ENCODE measurements at places on chromosomes 11 and 22.
A peak's percentile ranks its signal among the peaks of the same experiment; 100 is the strongest.

- no peak for DNase-seq
Observed at GRCh38 chr11:57936050-57936418, 87.6 kb upstream of the OR9Q1 start.

DNA sequence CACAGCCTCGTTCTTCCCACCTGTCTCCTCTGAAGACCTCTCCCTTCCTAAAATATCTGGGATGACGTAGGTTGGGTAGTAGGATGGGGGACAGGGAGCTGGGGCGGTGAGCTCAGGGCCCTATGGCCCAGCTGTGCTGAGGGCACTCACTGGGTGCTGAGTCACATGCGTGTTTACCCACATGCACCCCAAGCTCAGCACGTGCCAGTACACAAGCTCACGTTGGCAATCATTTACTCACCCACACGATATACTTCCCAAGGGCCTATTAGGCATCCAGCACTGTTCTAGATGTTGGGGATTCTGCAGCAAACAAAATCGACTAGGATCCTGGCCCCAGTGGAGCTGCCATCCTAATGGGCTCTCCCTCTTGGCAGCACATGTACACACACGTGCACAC lies 28.7 kb downstream of the ARAP1 start:
- no peak for DNase-seq

- no peak for DNase-seq
Observed at GRCh38 chr11:84022201-84022600, 736.0 kb upstream of the CCDC90B start.

DNA sequence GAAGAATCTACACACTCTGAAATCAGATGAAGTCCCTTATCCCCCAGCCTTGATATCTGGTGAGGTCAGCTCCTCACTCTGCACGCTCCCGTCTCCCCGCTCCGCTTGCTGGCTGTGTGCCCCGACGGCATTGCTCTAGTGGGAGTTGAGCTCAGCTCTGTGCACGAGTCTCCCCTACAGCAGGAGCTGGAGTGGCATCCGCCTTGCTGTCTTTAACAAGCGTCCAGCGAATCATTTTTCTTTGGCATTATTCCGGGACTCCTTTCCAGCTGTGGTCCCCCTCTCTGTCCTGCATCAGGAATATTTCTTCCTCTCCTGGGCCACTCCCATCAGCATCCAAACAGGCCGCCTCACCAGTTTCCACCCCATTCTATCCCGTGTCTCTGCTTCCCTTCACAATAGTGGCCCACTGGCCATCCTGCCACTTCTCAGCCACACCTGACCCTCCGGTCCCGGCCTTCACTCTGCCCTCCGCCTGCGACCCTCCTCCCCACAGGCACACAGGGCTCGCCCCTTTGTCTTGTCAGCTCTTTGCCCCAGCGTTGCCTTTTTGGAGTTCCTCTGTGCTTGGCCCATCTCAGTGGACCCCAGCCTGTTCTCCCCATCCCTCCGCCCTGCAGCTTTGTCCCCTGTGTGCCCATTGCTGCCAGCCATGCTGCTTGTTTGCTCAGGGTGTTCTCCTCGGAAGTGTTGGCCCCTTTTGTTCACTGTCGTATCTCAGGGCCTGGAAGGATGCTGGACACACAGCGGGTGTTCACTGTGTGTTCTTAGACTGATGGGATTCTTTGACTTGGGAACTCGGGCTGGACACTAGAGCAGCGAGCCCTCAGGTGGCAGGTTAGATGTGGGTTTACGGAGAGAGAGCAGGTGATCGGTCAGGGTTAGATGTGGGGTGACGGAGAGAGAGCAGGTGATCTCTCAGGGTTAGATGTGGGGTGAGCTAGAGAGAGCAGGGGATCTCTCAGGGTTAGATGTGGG lies 441.8 kb downstream of the TBC1D22A start:
- no peak for DNase-seq

GRCh38 chr11:61532134-61533038 lies 23.8 kb downstream of the LRRC10B start:
- peak; percentile 53 for DNase-seq

- no peak for DNase-seq
Observed at GRCh38 chr22:23752750-23753149, 1.5 kb downstream of the VPREB3 start.

DNA sequence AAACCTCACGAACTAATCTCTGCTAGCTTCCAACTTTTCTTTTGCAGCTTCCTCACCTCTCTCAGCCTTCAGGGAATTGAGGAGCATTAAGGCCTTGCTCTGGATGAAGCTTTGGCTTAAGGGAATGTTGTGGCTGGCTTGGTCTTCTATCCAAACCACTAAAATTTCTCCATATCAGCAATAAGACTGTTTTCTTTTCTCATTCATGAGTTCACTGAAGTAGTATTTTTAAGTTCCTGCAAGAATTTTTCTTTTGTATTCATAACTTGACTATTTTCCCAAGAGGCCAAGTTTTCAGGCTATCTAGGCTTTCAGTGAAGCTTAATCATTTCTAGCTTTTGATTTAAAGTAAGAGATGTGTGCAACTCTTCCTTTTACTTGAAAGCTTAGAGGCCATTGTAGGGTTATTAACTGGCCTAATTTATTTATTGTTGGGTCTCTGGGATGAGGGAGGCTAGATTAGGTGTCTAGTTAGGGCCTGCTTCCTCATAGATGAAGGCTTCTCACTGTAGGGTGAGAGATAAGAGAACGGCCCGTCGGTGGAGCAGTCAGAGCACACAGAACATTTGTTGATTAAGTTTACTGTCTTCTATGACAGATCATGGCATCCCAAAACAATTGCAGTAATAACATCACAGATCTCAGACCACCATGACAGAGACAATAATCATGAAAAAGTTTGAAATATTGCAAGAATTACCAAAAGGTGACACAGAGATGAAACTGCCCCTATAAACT lies 33.2 kb downstream of the CSF2RB start:
- no peak for DNase-seq

DNA sequence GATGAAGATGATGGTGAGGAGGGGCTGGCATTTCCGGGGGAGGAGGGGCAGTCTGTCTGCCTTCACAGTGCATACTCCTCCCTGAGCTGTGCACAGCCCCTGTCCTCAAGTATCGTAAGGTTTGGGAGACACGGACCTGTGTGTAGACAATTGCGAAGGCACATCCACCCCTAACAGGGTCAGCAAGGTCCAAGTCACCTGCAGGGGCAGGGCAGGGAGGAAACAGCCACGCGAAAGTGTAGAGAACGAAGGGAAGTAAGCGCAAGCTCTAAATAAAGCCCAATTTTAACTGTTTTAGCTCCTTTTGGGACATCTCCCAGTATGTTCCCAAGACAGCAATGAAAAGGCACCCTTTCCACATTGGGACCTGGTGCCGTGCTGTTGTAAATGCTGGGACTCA lies 448.2 kb downstream of the TBC1D22A start:
- no peak for DNase-seq

DNA sequence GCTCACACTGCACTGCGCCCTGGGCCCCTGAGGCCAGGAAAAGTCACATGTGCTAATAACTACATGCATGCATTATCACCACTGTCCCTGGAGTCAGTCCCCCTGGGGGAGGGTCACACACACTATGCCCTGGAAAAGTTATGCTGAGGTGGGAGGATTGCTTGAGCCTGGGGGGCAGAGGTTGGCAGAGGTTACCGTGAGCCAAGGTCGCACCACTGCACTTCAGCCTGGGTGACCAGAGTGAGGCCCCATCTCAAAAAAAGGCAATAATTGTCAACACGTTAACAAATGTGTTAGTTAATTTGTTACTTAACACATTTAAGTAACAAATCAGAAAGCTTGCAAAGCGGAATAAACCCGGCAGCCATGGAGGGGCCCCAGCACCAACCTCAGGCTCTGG lies 13.3 kb upstream of the SEC14L6 start:
- DNase-seq = no peak

DNA sequence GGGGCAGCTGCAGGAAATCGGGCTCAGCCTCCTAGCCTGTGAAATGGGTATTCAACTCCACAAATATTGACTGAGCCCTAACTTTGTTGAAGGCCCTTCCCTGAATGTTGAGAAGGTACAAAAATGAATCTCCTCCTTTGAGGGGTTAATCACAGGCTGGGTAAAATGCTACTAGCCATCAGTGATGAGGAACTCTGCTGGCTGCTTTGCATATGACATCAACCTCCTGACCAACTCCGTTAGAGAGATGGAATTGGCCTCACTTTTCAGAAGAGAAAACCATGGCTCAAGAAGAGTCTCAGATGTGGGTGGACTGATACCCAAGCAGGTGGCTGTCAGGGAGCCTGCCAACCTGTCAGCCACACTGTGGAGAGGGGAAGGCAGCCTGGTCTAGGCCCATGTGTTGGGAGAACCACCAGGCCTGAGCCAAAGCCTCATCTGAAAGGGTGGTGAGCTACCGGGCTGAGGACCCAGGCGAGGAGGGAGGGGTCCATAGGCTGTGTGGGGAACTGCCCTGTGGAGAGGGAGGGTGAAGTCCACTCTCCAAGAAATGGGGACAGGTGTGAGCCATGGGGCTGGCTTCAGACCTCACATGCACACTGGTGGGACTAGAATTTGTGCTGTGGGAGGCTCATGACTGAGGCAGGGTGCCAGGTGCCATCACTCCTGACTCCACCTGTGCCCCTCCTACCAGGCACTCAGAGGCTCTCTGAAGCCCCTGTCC lies 11.8 kb downstream of the CDCA5 start:
- no peak for DNase-seq

- no peak for DNase-seq
Observed at GRCh38 chr11:110435780-110436717, 6.3 kb downstream of the FDX1 start.

DNA sequence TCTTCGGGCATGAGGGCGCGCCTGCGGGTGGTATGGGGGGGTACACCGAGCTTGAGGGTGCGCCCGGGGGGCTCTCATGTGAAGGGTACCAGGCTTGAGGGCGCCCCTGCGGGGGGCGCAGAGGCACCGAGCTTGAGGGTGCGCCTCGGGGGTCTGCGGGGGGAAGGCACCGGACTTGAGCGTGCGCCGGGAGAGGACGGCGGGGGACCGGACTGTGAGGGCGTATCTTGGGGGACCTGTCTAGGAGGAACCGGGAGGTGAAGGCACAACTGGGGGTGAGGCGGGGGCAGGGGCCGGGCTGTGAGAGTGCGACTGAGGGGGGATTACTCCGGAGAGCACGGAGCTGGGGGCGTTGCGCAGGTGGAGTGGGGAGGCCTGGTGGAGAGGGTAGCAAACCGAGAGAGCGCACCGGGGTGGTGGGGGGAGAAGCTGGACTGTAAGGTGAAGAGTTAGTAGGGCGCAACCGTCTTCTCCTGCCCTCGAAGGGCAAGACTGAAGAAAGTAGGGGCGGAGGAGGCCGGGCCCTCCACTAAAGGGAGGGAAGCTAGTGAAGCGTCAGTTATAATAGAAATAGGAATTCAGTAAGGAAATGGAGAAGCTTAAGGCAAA lies 1.1 kb upstream of the DDX6 start:
- DNase-seq = no peak

- no peak for DNase-seq
Observed at GRCh38 chr22:29434288-29434687, 4.1 kb upstream of the RFPL1 start.

GRCh38 chr11:34507156-34507555 lies 6.4 kb downstream of the ELF5 start:
- no peak for DNase-seq

- DNase-seq = no peak
Observed at GRCh38 chr11:7696424-7696823, 9.9 kb downstream of the OVCH2 start.

DNA sequence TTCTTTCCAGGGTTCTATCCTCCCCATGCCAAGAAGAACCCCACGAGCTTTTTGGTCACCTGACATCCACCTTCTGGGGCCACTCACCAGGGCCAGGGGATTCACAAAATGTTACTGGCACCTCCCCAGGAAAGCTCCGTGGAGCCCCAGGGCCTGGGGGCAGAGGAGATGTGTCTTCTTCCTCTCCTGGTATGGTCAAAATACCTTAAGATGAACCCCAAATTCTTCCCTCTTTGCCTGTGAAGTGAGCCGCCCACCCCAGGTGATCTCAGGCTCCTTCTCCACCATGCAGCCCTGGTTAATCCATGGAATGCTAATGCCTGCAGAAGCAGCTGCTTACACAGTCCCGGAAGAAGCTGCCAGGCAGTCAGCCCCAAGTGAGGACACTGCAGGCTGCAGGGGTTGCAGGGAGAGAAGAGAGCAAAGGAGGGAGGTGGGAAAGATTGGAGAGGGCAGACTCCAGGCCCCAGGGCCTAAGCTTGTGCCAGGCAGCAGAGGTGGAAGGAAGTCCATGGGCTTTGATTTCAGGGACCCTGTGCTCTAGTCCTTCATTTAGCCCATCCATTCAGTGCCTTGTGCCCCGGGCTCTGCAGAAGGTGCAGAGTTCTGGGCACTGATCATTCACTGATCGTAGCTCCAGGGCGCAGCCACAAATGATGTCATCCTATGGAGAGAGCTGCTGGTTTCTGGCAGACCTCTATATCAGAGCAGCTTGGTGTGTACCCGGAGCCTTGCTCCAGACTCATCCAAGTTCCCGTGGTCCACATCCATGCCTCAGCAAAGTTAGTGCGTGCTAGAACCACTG lies 127.9 kb upstream of the NECTIN1 start:
- DNase-seq = no peak

GRCh38 chr11:33724644-33725035 lies 11.6 kb downstream of the CD59 start:
- no peak for DNase-seq

DNA sequence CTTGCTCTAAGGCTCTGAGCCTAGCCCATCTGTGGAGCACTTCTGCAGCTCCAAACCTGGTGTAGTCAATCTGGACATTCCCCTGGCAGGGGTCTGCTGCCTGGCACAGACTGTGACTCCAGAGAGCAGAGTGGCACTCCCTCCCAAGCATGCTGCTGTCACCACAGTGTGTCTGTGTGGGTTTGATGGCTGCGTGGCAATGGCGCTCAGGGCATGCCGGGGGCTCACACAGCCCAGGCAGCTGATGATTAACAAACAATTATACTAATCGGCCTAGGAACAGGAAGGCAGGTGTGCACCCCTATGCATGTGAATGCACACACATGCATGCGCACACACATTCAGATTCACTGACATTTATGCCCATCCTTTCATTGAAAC lies 9.0 kb upstream of the NECTIN1 start:
- no peak for DNase-seq

GRCh38 chr11:655036-655726 lies 18.1 kb downstream of the DRD4 start:
- DNase-seq = no peak

DNA sequence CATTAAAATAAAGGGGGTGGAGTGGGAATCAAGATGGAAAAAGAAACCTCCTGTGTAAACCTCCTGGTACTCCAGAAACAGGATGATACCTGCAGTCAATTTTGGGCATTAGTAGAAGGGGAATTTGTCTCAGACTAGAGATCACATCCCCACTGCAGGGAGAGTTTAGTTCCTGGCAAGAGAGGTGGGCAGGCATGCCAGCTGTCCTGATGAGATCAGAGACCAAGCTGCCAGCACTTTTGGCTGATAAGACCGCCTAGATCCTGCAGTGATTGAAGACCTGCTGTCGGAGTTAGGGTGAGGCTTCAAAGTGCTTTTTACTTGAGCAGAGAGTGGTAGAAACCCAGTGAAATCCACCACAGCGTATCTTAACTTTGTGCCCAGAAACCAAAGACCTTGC lies 29.7 kb upstream of the NELL1 start:
- no peak for DNase-seq

GRCh38 chr11:125941619-125942611 lies 3.9 kb upstream of the VSIG10L2 start:
- peak; percentile 47 for DNase-seq

GRCh38 chr11:11378184-11378940 lies 25.3 kb upstream of the CSNK2A3 start:
- no peak for DNase-seq

Data from HTR-8/SVneo (cell line).